Ecto neural progenitor cell (in vitro differentiated cells): ENCODE measurements at places on chromosomes 6 and 20.

- peak; percentile 90 for DNase-seq
Measured at GRCh38 chr20:25584905-25585704, at the start of gene NINL. Gene NINL, minus strand, starts transcription at chr20:25585531. Its CDS starts 58,944 bp downstream, at chr20:25526587.

- no peak for DNase-seq
Measured at GRCh38 chr20:3248993-3249347, 10.0 kb upstream of the SLC4A11 start.

DNA sequence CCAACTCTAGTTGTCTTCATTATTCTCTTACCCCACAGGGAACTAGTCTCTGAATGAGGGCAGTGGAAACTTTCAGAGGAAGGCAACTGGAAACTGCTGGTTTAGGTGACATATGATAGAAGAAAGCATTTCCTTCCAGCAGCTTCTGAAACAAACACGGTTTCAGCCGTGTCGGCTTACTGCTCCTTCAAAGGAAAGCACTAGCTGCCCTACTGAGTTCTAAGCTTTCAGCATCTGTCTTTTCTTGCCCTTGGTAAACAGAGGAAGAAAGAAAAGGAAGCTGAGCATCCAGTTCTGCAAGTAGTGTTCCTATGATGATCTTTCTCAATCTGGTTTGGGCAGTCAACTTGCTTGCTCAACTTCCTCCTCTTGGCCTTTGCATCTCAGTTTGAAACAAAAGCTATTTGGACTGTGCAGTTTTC is 117.5 kb upstream of the CEP85L start:
- no peak for DNase-seq

DNA sequence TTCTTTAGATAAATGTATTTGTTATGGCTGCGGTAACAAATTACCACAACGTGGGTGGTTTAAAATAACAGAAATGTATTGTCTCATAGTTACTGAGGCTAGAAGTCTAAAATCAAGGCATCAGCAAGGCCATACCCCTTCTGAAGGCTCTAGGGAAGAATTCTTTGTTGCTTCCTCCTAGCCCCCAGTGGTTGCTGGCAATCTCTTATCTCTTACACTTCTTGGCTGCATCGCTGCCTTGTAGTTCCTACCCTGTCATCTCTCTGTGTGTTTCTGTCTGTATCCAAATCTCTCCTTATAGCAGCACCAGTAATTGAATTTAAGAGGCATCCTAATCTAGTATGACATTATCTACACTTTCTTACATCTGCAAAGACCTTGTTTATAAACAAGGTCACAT is 534.7 kb downstream of the PHF3 start:
- DNase-seq = no peak
